ENCODE measurements at places on chromosomes 7 and 10.

- no peak for DNase-seq
These were observed 17.6 kb downstream of the RSU1 start for GRCh38 chr10:16799621-16800020.

DNA sequence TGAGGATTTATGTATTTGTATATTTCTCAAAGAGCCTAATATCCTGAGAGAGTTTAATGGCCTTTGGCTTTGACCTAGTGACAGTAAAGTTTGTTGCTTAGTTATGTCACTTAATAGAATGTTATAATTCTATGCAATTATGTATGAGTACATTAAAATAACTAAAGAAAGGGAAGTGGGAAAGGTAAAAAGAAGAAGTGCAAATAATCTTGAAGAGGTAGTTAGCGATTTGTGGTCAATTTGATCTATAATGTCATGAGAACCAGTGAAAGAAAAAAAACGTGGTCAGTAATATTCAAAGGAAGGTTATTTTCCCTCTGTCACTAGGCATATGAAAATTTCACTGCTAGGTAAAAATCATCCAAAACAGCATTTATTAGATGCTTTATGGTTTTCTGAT is 143.4 kb upstream of the LSM8 start:
- DNase-seq = no peak

DNA sequence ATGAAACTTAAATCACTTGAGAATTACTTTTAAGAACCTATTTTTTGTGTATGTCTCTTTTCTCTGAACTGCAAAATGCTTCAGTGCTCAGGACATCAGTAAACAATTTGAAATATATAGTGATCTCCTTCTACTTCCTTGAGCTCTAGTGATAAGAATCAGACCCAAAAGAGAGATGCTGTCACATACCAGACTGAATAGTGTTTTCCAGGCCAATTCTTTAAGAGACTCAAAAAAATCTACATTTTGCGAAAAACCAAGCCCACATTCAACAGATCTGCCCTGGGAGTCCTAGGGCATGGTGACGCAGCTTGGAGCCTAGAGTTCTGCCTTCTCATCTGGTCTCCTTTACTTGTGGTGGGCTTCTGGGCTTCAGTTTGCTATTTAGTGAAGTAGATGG is 72.1 kb upstream of the SLC13A1 start:
- no peak for DNase-seq

DNA sequence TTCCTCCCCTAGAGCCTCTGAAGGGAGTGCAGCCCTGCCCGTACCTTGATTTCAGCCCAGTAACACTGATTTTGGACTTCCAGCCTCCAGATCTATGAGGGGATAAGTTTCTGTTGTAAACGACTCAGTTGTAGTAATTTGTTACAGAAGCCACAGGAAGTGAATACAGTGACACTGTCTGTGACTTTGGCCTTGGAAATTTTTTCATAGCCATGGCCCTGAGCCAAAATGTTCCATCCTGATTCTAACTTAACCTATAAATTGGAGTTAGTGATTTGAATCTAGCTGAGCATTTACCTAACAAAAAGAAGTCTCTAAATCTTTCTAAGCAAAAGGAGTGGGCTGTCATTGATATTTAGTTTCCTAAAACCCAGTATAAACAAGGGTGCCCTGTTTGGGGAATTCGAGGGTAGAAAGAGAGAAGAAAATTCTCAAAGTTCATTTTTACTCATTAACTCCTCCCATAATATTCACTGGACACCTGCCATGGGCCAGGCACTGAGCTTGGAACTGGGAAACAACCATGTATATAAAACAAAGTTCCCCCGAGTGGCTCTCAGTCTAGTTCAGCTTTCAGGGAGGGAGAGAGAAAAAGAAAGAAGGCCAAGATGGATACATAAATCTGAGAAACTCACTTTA is 162.3 kb downstream of the SKIDA1 start:
- DNase-seq = no peak

DNA sequence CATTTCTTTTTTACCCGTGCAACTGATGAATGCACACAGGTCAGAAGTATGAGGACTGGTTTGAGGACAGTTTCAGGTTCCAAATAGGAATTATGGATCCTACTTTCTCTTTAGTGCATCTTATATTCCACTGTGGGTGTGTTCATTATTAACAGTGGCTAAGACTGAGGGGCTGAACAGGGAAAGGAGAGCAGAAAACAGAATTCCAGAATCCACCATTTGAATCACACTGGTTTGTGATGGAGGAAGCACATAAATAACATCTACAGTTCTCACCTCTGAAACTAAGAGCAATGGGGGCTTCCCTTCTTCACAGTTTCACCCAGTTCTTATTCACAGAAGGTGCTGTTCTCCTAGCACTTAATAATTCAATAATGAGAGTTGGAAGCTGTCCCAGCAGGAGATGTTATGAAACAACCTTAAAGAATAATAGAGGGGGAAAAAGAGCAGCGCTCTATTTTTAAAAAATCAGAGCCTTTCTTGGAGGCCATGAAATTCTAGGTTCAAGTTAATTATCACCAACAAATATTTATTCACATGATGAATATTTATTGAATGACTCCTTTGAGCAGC is 205.1 kb downstream of the CREB5 start:
- DNase-seq = no peak

GRCh38 chr7:121322460-121322859 is 6.3 kb upstream of the WNT16 start:
- DNase-seq = no peak

- DNase-seq = no peak
These were observed 405.2 kb upstream of the TEX47 start for GRCh38 chr7:89200758-89201157.
